ENCODE measurements at places on chromosomes 7 and 10.

- DNase-seq = no peak
Observed at GRCh38 chr7:134262322-134262721, 54.4 kb downstream of the SLC35B4 start.

DNA sequence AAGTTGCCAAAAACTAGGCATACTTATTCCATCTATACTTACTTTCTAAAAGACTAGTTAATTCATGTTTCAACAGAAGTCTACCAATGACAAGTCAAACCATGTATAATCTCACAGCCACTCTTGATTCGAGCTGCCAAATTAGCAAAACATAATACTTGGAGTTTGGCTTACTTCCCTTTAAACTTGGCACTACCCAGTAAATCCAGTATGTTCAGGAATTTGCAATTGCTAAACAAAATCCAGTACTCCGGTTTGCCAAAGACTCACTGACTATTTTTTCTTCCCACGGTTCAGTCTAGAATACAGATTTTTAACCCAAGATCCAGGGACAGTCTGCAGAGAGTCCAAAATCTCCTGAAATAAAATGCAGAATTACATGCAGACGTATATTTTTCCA is 4.6 kb downstream of the OAT start:
- DNase-seq = no peak

GRCh38 chr10:117674646-117675045 is 132.1 kb downstream of the EMX2 start:
- no peak for DNase-seq

GRCh38 chr7:42247301-42247700 is 10.3 kb upstream of the GLI3 start:
- DNase-seq = no peak

- no peak for DNase-seq
Observed at GRCh38 chr7:65342723-65343629, 30.7 kb upstream of the ZNF92 start.

- no peak for DNase-seq
Observed at GRCh38 chr7:145511004-145511403, 605.6 kb upstream of the CNTNAP2 start.
